ENCODE measurements at places on chromosomes 12 and 14.

DNA sequence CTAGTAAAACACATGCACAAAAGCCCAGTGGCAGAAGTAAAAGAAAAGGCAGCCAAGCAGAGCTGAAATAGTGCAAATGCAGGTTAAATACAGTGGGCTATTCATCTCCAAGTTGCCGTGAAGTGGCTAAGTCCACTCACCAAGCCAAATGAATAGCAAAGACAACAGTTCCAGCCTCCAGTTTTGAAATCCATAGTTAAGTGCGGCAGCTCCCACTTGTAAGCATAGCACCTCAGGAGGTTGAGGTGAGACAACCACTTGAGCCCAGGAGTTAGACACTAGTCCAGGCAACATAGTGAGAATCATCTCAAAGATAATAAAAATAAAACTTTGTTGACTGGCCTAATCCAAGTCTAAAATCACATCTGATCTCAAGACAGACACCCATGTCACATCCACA lies 9.8 kb upstream of the PHLDA1 start:
- H3K36me3 ChIP-seq = peaks cover 22% of the 10 kb centered on the region
- no peak overlapping the region for H3K27ac ChIP-seq
- no peak overlapping the region for H3K4me3 ChIP-seq
- DNase-seq = no peak
- no peaks in the 10 kb centered on the region for H3K27me3 ChIP-seq

- H3K36me3 ChIP-seq = no peaks in the 10 kb centered on the region
- H3K4me1 ChIP-seq = no peaks in the 10 kb centered on the region
- no peak overlapping the region for H3K4me3 ChIP-seq
- no peak for DNase-seq
Measured at GRCh38 chr12:84356224-84356623, 556.4 kb downstream of the SLC6A15 start.

DNA sequence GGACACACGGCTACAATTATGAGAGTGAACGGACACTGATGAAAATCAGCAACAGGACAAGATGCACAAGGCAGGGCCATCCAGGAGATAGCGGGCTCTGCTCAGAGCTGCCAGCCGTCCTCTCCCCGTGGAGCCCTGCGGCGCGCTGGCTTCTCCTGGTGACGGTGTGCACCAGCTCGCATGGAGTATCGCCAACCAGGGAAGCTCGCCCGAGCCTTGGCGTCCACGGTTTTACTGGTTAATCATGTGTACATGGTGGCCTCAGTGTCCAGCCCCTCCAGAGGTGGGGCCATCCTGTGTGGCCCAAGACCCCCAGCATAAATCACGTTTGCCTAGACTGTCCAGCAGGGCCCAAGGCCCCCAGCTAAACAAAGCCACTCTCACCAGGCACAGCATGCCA lies 31.2 kb upstream of the DYNC1H1 start:
- DNase-seq = no peak
- no peak overlapping the region for H3K27ac ChIP-seq
- peaks cover 8% of the 10 kb centered on the region for H3K36me3 ChIP-seq
- no peaks in the 10 kb centered on the region for H3K4me1 ChIP-seq
- no peaks in the 10 kb centered on the region for H3K27me3 ChIP-seq
- H3K4me3 ChIP-seq = no peak overlapping the region

- H3K27me3 ChIP-seq = peaks cover 13% of the 10 kb centered on the region
- H3K36me3 ChIP-seq = no peaks in the 10 kb centered on the region
- H3K4me3 ChIP-seq = no peak overlapping the region
Measured at GRCh38 chr12:46150735-46151134, 118.1 kb downstream of the SLC38A1 start.

DNA sequence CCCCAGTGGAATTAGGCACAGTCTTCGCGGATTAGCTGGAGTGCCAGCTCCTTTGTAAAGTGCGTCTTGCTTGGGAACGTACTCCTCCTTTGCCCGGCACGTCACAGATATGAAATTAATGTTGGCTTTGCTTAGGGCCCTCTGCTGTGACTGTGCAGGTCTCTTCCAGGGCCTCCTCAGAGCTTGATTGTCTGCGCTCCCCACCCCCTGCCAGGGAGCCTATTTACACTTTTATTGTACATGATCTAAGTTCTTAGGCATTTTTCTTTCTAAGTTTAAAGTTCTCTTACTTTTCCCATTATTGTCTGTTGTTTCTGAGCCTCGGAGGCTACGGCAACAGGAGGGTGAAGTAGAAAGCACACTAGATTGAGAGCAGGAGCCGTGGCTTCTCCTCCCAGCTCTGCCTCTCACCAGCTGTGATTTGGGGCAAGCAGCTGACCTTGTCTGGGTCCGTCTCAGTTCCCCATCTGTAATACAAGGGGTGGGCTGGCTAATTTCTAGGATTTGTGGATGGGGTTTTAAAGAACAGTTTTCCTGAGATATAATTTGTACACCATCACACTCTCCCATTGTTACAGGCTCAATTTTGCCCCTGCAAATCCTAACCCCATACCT lies 81.8 kb downstream of the TSPAN9 start:
- H3K4me1 ChIP-seq = peaks cover 10% of the 10 kb centered on the region
- H3K27me3 ChIP-seq = no peaks in the 10 kb centered on the region
- no peak overlapping the region for H3K4me3 ChIP-seq

DNA sequence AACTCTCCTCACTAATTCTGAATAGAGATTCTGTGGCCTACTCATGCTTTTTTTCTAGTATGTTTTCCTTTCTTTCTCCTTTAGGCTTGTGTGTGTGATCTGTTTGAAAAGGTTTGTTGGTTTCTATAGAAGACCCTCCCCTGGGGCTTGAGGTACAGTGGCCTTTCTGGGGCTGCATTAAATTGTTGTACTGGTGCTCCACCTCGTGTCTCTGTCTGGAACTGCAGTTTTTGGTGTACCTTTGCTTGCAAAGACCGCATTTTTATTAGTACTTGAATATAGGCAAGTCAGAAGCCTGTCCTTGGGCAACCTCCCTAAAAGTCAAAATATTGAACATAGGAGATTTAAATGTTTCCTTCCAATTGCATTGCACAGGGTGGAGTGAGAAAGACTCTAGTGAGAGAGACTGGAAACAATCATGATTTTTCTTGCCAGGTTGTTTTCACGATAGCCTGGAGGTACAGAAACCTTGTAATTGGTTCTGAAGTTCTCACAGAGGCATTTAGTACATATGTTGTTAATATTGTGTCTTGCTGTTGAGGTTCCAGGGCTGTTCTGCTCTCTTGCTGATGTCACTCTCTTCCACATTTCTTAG lies 39.0 kb downstream of the SLCO1B1 start:
- no peaks in the 10 kb centered on the region for H3K36me3 ChIP-seq
- H3K27ac ChIP-seq = no peak overlapping the region
- no peak overlapping the region for H3K4me3 ChIP-seq

DNA sequence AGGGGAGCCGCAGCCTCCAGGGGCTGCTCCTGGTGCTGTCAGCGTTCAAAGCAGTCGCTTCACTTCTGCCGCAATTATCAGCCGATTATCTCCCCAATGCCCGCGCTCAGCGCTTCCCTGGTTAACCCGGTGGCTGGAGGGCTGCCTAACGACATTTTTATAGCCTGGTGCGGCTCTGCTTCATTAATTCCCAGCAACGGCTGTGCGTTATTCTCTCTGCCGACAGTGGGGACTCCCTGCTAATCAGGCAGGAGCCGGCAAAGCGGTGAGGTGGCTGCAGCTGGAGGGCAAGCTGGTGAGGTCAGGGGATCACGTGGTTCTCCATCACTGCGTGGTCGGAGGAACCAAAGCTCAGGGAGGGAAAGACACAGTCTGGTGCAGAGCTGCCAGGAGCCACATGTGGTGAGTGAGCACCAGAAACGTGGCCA lies 62.9 kb downstream of the GLRX5 start:
- no peak for DNase-seq
- no peak overlapping the region for H3K27ac ChIP-seq
- no peaks in the 10 kb centered on the region for H3K4me1 ChIP-seq
- no peaks in the 10 kb centered on the region for H3K36me3 ChIP-seq
- H3K27me3 ChIP-seq = peaks cover 38% of the 10 kb centered on the region

DNA sequence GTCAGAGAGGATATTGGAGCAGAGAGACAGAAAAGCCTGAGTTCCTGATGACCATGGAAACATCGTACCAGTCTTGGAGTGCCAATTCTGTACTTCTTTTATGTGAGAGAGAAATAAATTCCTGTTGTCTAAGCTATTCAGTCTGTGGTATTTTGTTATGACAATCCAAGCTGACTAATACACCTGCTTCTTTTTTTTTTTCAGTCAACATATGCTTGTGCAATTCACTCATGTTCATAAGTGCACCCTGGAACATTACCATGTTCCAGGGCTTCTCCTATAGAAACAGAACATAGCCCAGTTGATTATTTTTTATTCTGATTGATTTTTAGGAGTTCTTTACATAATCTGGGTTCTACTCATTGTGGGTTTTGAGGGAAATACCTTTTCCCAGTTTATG lies 1.7 kb upstream of the CHPT1 start:
- H3K27me3 ChIP-seq = no peaks in the 10 kb centered on the region
- peaks cover 12% of the 10 kb centered on the region for H3K4me1 ChIP-seq
- H3K4me3 ChIP-seq = no peak overlapping the region
- DNase-seq = no peak

DNA sequence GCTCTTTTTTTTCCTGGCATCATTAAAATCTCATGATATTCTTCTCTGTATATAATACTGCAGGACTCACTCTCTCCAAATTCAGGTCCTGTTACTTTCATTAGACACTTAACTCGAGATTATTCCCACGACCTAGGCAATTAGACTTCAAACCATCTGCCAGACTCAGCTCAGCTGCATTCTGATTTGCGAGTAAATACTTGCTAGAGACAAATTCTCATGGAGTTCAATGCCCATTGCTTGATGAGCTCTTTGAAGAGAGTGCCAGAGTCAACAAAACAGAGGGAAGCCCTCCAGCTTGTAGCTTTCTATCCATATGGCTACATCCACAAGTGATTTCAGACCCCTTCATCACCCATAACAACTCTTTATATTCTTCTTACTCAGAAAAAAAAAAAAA lies 88.3 kb downstream of the GTF2A1 start:
- no peak overlapping the region for H3K27ac ChIP-seq
- H3K36me3 ChIP-seq = no peaks in the 10 kb centered on the region
- no peak overlapping the region for H3K4me3 ChIP-seq
- H3K27me3 ChIP-seq = no peaks in the 10 kb centered on the region
- no peak for DNase-seq

GRCh38 chr12:19833775-19834501 lies 394.6 kb downstream of the AEBP2 start:
- no peaks in the 10 kb centered on the region for H3K36me3 ChIP-seq
- no peak for DNase-seq
- H3K27me3 ChIP-seq = no peaks in the 10 kb centered on the region
- H3K4me3 ChIP-seq = no peak overlapping the region
- no peaks in the 10 kb centered on the region for H3K4me1 ChIP-seq

DNA sequence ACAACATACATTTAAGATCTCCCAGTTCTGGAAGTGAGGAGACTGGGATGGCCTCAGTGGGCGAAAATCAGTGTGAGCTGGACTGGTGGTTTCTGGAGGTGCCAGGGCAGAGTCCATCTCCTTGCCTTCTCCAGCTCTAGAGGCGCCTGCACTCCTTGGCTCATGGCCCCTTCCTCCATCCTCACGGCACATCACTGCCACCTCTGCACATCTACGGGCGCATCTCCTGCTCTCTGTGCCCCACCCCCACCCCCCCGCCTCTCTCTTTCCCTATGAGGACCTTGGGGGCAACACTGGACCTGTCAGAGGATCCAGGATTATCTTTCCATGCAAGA lies 62.8 kb upstream of the DIO3 start:
- no peaks in the 10 kb centered on the region for H3K27me3 ChIP-seq
- H3K27ac ChIP-seq = no peak overlapping the region
- H3K36me3 ChIP-seq = no peaks in the 10 kb centered on the region
- no peak overlapping the region for H3K4me3 ChIP-seq
